ENCODE measurements at places on chromosomes 4 and X. TPM values are rescaled to one million over a fixed set of nuclear protein-coding genes. Genes with fewer than 3 reads are reported as not detected.

GRCh38 chr4:148730082-148730640 is 287.9 kb upstream of the NR3C2 start:
- no peak for DNase-seq

GRCh38 chr4:94363136-94363655 is 20.6 kb upstream of the HPGDS start:
- DNase-seq, result no peak

GRCh38 chr4:145440292-145441007 is 41.2 kb upstream of the SMAD1 start:
- DNase-seq, result no peak

- no peak for DNase-seq
These were observed 70.1 kb downstream of the CENPC start for GRCh38 chr4:67475155-67475554.

GRCh38 chr4:31059753-31060522 is 339.8 kb downstream of the PCDH7 start:
- DNase-seq, result no peak

DNA sequence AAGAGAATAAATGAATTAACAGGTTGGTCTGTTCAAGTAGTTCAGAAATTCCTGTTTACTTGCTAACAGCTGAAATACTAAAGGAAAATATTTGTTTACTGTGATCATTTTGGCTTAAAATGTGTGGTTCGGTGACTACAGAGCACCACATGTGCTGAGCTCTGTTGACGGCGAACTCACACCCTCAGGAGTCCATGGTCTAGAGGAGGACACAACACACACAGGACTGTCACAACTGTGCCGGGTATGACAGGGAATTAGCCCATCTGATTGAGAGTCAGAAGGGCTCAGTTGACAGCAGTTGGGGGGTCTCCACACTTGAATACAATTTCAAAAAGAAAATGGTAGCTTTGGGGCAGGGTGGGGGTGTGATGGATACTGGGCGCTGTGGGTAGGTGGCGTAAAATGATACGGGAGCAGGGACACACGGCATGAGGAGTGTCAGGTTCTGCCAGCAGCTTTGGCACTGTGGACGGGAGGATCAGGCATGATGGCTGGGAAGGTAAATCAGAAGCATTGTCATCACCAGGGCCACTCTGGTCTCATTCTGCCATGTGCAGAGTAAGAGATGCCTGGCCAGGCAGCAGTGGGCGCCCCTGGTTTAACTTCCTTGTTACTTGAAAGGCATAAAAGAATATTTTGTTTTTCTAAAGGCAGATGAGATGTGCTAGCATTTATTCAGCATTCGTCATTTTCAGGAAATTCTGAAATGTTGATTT is 33.3 kb downstream of the CLDN22 start:
- DNase-seq, result no peak

DNA sequence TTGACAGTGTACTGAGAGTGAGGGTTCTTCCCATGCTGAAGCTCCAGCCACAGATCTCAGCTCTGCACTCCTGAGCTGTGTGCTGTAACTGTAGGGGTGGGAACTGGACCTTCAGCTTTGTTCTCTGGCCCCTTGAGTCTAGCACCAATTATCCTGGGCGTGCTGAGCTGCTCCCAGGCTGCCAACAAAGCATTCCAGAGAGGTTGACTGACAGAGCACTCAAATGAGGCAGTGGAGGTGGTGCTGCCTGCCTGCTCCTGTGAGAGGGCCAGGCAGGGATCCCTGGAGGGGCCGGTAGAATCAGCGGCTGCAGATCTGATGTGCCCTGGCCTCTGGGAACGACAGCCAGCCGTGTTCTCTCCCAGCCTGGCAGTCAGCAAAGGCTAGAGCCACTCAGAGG is 375.7 kb upstream of the AADAT start:
- DNase-seq, result no peak

DNA sequence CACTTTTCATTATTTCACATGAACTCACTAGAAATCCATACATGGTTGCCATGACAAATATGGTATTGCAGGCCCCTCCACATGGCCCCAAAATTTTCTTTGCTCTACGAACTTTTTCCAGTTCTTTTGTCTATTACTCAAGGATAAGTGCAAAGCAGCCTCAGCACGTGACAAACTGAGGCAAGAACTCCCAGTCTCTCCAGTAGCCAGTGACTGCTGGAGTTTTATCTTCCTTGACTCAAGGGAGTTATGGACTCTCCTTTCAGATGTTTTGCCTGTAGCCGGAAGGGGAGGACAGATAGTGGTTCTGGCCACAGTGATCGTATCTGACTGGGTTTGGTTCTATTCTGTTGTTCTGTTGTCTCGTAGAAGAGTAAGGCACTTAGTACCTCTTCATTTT is 105.5 kb downstream of the ARHGAP24 start:
- DNase-seq, result no peak

- no peak for DNase-seq
These were observed 11.5 kb downstream of the RCHY1 start for GRCh38 chr4:75502671-75503070.

DNA sequence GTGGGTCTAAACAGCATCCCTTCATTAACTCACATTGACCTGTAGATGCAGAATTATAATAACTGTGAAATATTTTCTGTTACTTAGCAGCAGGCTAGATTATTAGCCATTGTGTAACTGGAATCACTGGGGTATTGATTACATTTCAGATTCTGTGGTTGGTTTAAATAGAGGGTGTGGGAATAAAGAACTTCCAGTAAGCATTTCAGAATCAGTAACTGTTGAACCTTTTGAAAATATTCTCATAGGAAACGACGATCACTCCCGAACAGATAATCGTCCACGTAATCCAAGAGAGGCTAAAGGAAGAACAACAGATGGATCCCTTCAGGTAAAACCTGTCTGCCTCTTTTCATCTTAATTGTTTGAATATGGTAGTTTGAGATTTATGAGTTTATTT is 33.6 kb downstream of the FMR1 start:
- DNase-seq, result no peak

DNA sequence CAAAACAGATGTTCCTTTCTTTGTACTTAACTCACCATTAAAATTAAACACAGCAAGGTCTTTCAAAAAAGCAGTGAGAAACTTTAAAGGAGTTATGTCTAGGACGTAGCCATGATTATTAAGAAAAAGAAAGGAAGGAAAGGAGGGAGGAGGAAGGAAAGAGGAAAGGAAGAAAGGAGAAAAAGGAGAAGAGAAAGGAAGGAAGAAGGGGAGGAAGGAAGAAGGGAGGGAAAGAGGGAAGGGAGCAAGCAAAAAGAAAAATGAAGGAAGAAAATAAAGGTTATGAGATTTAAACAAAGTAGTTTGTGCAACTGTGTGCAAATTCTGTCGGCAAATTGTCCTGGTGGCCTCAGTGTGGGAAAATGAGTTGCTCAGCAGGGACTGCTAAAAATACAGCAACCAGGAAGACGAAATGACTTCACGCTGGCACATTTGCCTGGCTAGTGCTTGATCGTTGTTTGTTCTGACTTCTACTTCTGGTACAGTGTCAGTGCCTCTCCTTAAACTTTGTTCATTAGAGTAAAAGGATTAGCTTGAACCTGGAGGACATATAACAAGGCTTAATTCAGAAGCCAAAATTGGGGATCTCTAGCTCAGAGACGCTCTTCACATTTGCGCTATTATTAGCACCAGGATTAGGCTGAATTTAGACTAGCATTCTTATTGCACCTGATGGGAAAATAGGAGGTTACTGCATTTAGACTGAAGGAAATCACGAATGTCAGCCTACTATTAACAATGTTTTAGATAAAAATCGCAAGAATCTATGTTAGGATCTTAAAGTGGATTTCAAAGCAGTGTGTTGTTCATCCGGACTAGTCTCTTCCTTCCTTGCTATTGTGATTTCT is 81.2 kb downstream of the DCK start:
- DNase-seq, result no peak

DNA sequence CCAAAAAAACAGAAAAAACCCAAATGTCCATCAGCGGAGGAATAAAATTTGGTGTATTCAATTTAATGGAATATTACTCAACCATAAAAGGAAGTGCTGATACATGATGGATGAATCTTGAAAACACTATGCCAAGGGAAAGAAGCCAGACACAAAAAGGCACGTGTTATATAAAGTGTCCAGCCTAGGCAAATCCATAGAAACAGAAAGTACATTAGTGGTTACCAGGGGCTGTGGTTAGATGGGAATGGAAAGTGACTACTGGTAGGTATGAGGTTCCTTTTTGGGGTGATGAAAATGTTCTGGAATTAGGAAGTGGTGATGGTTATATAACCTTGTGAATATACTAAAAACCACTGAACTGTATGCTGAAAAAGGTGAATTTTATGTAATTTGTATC is 3.5 kb upstream of the CDKL2 start:
- DNase-seq, result no peak

- no peak for DNase-seq
These were observed 11.3 kb downstream of the CACNA1F start for GRCh38 chrX:49221868-49222267.

- DNase-seq, result no peak
These were observed 2.4 kb downstream of the MAGEA12 start for GRCh38 chrX:152735860-152736511.

DNA sequence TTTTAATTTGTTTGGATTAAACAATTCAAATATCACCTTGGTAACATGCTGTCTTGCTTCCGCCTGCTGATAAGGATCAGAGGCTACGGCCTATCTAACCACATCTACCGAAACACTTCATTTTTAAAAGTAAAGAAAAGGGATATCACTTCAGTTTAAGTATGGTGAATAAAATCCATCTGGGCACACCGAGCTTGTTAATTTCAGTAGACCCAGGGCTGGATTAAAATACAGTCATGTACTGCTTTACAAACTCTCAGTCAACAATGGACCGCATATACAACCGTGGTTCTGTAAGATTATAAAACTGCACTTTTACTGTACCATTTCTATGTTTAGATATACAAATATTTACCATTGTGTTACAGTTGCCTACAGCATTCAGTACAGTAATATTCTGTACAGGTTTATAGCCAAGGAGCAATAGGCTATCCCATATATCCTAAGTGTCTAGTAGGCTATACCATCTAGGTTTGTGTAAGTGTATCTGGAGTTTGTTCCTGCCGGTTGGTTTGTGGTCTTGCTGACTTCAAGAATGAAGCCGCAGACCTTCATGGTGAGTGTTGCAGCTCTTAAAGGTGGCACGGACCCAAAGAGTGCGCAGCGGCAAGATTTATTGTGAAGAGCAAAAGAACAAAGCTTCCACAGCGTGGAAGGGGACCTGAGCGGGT is 40.0 kb downstream of the SEPTIN11 start:
- no peak for DNase-seq

GRCh38 chr4:161225327-161225726 is 938.5 kb downstream of the FSTL5 start:
- DNase-seq, result no peak

DNA sequence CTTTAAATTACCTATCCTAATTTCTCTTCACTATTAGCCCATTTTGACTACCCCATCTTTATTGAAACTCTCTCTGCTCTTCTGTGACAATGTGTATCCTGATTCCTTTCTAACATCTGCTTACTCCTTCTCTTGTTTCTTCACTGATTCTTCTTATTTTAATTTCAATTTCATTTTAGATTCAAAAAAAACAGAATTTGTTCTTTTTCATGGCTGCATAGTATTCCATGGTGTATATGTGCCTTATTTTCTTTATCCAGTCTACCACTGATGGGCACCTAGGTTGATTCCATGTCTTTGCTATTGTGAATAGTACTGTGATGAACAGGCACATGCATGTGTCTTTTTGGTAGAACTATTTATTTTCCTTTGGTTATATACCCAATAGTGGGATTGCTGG is 120.0 kb upstream of the VAMP7 start:
- DNase-seq, result no peak

GRCh38 chrX:45807572-45808425 is 607.1 kb upstream of the DIPK2B start:
- DNase-seq, result no peak

DNA sequence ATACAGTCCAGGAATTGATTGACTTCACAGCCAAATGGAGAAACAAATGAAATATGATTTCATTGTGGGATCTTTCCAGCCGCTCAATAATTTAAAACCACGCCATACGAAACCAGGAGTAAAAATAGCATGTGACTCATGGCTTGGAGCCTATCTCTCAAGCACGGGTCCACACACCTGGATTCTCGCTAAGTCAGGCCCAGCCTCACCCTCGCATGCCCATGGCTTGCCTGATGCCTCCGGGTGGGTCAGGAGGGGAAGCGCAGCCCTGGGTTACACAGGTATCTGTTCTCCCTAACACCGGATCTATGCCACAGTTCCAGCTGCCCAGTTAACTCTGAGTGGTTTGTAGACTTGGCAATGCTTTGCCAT is 5.6 kb upstream of the ABLIM2 start:
- DNase-seq, result no peak

DNA sequence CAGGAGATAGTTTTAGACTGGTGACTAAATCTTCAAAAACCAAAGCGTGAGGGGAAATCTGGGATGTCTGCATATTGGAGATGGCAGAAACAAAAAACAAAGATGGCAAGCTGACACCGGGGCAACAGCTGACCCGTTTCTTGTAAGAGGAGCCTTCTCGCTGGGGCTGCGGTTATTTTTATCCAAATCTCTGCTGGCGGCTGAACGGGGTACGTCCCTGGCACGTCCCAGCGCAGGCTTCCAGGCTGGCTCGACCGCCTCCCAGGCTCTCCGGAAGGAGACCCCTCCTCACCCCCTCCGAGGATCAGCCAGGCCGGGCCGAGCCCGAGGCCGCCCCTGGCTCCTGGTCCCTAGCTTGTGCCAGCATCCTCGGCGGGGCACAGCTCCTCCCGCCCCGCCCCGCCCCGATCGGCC is 403 bp downstream of the SGCB start:
- peak; percentile 41 for DNase-seq

- no peak for DNase-seq
These were observed 98.9 kb upstream of the PJA1 start for GRCh38 chrX:69264158-69264581.

- no peak for DNase-seq
These were observed 228.0 kb downstream of the RASL11B start for GRCh38 chr4:53089936-53090729.

The SHROOM4 gene
- total RNA-seq, result 1.7 TPM

The SOWAHD gene
- total RNA-seq, result not detected

The HAND2 gene
- total RNA-seq, result not detected

The CXCL5 gene
- 0.16 TPM for total RNA-seq

The PRR32 gene
- total RNA-seq, result not detected

The CT45A5 gene
- not detected for total RNA-seq

The SPANXD gene
- not detected for total RNA-seq

The SPOCK3 gene
- total RNA-seq, result 15.1 TPM

The ASMT gene
- 0.62 TPM for total RNA-seq

The MAPK10 gene
- 265 TPM for total RNA-seq

The ETDA gene
- not detected for total RNA-seq

The F8A2 gene
- not detected for total RNA-seq

The SPANXA1 gene
- total RNA-seq, result not detected

The MAML3 gene
- 4.4 TPM for total RNA-seq

Measured in occipital lobe (tissue), 3 donors.